Right lobe of liver (tissue), 6 donors: ENCODE measurements at places on chromosomes 1 and 21.

DNA sequence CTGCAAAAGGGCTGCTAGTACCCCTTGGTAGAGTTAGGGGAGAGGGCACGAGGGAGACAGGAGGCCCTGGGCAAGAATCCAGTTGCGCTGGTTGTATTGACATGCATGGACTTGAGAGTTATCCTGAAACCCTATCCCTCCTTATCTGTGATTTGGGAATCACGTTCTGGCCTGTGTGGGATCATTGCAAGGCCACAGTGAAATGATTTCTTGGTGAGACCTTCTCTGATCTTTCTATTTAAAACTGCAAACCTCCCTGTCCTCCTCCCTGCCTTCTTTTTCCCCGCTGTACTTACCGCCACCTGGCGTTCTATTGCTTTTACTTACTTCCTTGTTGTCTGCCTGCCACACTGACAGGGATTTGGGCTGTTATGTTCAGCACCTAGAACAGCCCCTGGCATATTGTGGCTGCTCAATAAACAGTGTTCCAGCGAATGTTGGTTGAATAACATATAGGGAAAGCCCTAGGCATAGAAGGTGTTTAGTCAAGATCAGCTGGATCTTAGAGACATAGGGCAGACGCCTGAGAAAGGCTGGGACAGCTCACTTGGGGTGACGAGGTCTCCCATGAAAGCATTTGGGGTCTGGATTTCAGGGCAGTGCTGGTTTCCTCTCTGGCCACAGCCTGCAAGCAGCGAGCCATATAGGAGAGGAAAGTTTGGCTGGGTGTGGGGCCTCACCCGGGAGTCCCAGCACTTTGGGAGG is 25.6 kb downstream of the ALPL start:
- no peaks in the 10 kb centered on the region for H3K36me3 ChIP-seq
- no peaks in the 10 kb centered on the region for H3K4me1 ChIP-seq
- no peak overlapping the region for H3K4me3 ChIP-seq
- no peak for DNase-seq
- H3K27me3 ChIP-seq = no peaks in the 10 kb centered on the region

- H3K4me3 ChIP-seq = no peak overlapping the region
- no peak for DNase-seq
- H3K4me1 ChIP-seq = peaks cover 4% of the 10 kb centered on the region
- H3K36me3 ChIP-seq = no peaks in the 10 kb centered on the region
- no peaks in the 10 kb centered on the region for H3K27me3 ChIP-seq
Measured at GRCh38 chr21:33897739-33898138, 17.9 kb downstream of the ATP5PO start.

DNA sequence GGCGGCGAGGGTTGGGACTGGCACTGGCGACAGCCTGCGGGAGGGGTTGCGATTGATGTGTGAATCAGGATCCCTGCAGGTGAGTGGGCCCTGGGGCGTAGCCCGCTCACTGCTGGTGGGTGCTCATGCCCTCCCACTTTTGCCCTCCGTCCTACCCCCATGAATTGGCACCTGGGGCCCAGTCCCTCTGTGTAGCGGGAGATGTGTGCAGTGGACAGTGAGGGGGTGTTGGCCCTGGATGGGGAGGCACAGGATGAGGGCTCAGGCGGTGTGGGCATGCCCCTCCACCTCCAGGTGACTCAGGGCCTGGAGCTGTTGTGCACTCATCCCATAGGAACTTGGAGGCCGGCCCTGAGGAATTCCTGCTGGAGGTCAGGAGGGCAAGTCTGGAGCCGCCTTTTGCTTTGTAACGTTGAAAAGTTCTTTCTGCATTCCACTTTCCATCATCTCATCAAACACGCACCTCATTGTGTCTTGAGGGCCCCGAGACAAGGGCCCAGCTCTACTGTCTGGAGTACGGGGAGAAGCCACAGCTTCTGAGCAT is 3.0 kb downstream of the PEAR1 start:
- H3K36me3 ChIP-seq = no peaks in the 10 kb centered on the region
- no peak overlapping the region for H3K27ac ChIP-seq
- peaks cover 9% of the 10 kb centered on the region for H3K27me3 ChIP-seq
- H3K4me1 ChIP-seq = no peaks in the 10 kb centered on the region
- no peak for DNase-seq

DNA sequence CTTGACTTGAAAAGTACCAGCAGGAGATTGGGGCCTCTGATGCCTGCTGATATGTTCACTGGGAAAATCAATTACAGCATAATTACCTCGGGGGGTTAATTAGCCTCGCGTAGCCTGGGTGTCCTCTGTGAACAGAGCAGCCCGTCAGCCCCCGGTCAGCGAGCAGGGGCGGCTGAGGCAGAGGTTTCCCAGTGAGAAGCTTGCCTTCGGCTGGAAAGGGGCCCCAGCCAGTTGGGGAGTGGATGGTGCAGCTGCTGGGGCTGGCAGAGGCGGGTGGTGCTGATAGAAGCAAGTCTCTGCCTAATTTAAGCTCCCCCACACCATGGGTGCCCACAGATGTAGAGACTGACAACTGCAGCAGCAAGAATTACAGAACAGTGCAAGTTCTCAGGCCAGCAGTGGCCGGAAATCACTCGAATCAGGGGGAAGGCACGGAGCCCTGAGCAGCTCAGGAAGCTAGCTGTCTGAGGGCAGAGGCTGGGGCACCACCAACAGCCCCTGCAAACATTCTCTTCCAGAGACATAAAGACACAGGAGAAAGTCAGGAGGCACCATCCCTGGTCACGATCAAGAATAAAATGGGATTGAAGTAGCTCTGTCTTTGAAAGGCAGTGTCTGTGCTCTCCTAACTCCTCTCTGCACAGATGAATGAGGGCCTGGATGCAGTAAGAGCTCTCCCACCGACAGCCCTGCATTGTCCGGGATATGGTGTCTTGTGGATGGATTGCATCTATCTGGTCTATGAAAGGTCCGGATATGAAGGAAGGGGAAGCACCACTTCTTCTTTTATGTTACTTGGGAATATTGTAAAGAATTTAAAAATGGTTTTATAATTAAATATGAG is 166.5 kb upstream of the CD34 start:
- no peak for DNase-seq
- H3K27me3 ChIP-seq = no peaks in the 10 kb centered on the region
- H3K4me3 ChIP-seq = no peak overlapping the region
- H3K36me3 ChIP-seq = no peaks in the 10 kb centered on the region
- H3K27ac ChIP-seq = no peak overlapping the region

DNA sequence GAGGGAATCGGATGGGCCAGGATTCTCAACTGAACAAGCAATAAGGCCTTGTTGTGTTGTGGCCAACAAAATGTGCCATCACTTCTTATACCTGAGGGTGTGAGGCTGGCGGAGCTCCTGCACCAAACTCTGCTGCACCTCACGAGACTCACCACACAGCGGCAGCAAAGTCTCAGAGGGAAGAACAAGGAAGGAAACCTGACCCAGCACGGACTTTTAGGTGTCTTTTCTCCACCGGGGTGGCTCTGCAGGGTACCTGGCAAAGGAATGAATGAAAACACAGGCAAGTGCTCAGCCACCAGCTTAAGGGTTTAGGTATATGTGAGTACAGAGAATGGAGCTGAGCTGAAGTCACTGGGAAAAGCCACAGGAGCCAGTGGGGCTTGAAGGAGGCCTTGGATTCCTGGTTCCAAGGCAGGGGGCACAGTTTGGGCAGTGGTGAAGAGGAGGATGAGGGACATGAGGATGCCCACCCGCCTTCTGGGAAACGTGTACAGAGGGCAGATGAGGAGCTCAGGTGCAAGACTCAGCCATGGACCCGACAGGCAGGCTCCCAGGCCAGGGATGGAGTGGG is 31.1 kb upstream of the HSD3B1 start:
- H3K4me3 ChIP-seq = no peak overlapping the region
- no peaks in the 10 kb centered on the region for H3K36me3 ChIP-seq
- H3K4me1 ChIP-seq = no peaks in the 10 kb centered on the region
- no peaks in the 10 kb centered on the region for H3K27me3 ChIP-seq
- peak; percentile 75 for DNase-seq

DNA sequence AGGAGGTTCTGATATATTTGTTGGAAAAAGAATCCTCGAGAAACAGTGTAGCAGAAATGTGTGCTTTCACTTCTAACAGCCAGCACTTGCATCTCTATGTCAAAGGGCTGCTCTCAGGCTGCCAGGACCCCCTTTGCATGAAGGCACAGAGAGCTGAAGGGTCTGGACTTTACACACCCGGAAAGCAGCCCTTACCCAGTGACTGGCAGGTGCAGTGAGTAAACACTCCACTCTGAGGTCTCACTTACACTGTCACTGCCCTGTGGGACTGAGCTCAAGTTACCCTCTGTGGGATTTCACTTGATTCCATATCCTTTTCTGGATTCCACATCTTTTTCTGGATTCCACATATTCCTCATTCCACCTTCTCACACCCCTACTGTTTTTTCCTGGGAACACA is 40.8 kb upstream of the PPP2R5A start:
- DNase-seq = peak; percentile 35
- H3K36me3 ChIP-seq = no peaks in the 10 kb centered on the region
- H3K4me3 ChIP-seq = no peak overlapping the region
- H3K27ac ChIP-seq = no peak overlapping the region

GRCh38 chr1:160534823-160535605 is 12.0 kb upstream of the SLAMF6 start:
- no peaks in the 10 kb centered on the region for H3K36me3 ChIP-seq
- no peak overlapping the region for H3K27ac ChIP-seq
- H3K27me3 ChIP-seq = no peaks in the 10 kb centered on the region
- no peak overlapping the region for H3K4me3 ChIP-seq

DNA sequence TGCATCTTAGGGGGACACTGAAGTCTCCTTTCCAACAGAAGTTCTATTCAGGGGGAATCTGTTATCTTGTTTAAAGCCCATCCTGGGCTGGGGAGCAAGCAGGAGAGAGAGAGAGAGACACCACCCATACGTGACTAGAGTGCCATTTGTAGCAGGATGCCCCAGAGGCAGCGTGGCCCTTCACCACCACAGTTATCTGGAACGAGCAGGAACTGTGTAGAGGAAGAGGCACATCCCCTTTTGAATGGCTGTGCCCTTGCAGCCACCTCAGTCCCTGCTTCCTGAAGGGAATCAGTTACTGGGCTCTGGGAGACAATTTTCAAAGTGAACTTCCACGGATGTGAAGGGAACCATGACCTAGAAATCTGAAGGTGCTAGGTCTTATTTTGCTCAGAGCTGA is 19.4 kb upstream of the LAMTOR5 start:
- no peak overlapping the region for H3K27ac ChIP-seq
- H3K4me1 ChIP-seq = no peaks in the 10 kb centered on the region
- no peaks in the 10 kb centered on the region for H3K36me3 ChIP-seq
- H3K4me3 ChIP-seq = no peak overlapping the region

GRCh38 chr1:231983588-231984193 is 357.1 kb downstream of the DISC1 start:
- H3K4me3 ChIP-seq = no peak overlapping the region
- DNase-seq = no peak
- no peaks in the 10 kb centered on the region for H3K36me3 ChIP-seq

DNA sequence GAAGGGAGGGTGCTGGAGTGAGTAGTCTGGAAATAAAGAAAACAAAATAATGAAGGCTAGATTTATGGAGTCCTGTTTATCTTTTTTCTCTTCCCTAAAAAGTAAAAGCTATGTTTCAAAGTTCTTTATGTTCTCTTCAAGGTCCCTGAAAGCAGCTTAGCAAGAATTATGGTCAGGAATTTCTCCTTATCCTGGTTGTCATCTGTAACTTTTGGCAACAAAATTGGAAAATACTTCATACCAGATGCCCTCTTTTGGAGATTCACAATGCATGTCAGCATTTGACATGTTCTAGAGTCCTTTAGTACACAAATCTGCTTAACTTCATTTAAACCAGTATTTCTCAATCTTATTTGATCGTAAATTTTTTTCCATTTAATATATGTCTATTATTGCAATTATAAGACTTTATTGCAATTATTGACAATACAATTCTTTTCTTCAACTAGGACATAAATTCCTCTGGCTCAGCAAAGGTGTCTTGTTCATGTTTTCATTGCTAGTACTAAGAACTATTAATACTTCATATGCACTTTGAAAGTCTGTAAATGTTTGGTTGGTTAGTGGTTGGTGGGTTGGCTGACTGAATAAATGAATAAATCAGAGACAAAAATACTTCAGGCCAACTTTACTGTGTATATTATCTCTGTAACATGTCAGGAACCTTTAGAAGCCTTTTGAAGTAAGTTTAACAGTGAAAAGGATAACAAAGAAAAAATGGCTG is 101.5 kb downstream of the ATP1B1 start:
- no peaks in the 10 kb centered on the region for H3K4me1 ChIP-seq
- H3K4me3 ChIP-seq = no peak overlapping the region
- no peaks in the 10 kb centered on the region for H3K36me3 ChIP-seq
- no peak overlapping the region for H3K27ac ChIP-seq
- H3K27me3 ChIP-seq = no peaks in the 10 kb centered on the region

DNA sequence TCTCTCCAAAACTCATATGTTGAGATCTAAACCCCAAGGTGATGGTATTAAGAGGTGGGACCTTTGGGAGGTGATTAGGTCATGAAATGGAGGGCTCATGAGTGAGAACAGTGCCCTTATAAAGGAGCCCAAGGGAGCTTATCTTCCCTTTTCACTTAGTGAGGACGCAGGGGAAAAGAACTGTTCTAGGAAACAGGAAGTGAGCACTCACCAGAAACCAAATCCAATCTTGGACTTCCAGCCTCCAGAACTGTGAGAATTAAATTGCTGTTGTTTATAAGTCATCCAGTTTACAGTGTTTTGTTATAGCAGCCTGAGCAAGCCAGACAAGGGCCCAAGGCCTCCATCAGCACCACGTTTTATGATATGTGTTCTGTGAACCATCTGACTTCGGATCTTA is 60.3 kb upstream of the LRRC8D start:
- no peak for DNase-seq
- no peaks in the 10 kb centered on the region for H3K4me1 ChIP-seq
- no peaks in the 10 kb centered on the region for H3K27me3 ChIP-seq

DNA sequence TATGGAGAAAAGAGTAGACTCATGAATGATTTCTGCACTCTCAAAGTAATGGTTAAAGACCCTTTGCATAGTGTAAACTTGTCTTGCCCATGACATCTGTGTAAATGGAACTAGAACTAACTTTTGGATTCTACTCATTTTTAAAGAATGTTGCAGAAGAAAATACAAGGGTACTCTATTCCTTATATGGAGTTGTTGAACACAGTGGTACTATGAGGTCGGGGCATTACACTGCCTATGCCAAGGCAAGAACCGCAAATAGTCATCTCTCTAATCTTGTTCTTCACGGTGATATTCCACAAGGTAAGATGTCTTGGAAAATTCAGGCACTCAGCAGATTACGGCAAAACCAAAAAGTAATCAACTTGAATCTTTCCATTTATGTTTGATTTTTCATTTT is 19.8 kb downstream of the CCT8 start:
- H3K4me3 ChIP-seq = no peak overlapping the region
- H3K36me3 ChIP-seq = peaks cover 97% of the 10 kb centered on the region
- H3K27me3 ChIP-seq = no peaks in the 10 kb centered on the region
- no peaks in the 10 kb centered on the region for H3K4me1 ChIP-seq

- H3K4me1 ChIP-seq = peaks cover 33% of the 10 kb centered on the region
- H3K36me3 ChIP-seq = no peaks in the 10 kb centered on the region
- no peaks in the 10 kb centered on the region for H3K27me3 ChIP-seq
- H3K27ac ChIP-seq = no peak overlapping the region
- DNase-seq = peak; percentile 49
- H3K4me3 ChIP-seq = no peak overlapping the region
Measured at GRCh38 chr1:33301273-33301984, 19.5 kb downstream of the A3GALT2 start.

- no peak overlapping the region for H3K27ac ChIP-seq
- H3K27me3 ChIP-seq = no peaks in the 10 kb centered on the region
- H3K36me3 ChIP-seq = no peaks in the 10 kb centered on the region
Measured at GRCh38 chr1:24513706-24514105, 11.1 kb downstream of the RCAN3 start.
